ENCODE measurements at places on chromosomes 6 and 20. TPM values are rescaled to one million over a fixed set of nuclear protein-coding genes. Genes with fewer than 3 reads are reported as not detected.

DNA sequence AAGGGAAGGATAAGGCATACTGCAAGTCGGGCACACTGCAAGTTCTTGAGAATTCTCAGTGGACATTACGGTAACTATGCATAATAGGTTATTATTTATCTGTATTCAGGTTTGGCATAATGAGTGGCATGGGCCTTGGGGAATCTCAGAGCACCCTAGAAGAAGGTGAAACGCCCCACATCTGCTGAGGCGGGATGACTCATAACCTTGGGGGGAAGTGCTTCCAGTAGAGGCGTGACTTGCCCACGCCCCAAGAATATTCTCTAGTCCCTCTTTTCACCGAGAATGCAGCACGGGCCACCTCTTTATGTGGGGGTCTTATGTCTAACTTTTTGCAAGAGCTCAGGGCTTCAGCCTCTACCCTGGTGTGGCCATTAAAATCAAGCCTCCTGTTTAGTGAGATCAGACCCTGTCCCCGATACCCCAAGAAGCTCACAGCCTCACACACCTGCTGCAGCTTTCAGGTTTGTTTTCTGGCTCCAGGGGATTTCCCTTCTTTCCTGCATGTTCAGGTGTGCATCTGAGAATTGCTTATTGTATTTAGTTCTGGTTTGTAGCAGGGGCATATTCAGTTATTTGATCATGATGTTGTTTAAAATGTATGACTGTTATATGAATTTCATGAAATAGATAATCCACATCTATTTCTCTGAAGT lies 19.1 kb downstream of the ZFP64 start:
- no peak for DNase-seq

- no peak for DNase-seq
Measured at GRCh38 chr6:56062836-56063235, 184.5 kb downstream of the COL21A1 start.

GRCh38 chr20:16441546-16442164 lies 131.6 kb downstream of the KIF16B start:
- DNase-seq: no peak

DNA sequence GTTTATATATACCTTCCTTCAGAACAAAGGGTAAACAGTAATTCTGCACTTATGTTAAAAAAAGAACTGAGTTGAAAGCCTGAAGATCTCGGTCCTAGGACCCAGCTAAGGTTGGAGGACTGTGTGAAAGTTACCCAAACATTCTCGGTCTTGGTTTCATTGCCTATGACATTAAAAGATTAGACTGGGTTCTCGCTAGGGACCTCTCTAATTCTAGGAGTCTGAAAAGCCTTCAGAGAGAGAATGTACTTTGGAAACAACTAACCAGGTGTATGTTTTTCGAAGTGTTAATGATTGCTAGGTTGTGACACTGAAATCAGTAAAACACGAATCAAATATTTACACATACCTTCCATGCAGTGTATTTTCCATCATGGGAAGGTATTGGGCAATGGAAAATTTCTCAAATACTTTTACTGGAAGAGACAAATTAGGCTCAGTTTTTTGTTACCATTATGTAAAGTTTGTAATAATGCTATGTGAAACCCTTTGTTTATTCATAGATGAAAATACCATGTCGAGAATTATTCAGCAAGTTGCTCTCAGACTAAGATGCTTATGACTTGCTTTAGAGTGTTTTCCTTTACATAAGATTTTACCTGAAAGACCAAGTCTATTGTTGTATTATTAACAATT lies 113.7 kb upstream of the LOC128125822 start:
- no peak for DNase-seq

GRCh38 chr6:11341867-11342266 lies 109.4 kb upstream of the NEDD9 start:
- DNase-seq: no peak

DNA sequence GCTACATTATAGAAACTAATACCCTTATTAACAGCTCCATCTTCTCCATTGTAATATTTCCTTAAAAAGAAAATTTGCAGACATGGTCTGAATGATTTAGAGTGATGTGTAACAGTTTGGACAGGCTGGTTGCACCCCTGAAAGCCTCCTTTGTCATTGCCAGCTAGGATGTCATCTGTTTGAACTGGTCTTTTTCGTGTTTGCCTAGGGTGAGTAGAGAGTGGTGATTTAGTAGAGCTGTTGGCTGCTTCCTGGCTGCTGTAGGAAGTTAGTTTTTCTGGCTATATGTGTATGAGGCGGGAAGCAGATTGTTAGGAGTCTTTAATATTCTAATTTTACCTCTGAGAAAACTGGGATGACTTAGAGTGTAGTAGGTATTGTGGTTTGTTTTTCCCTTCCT lies 101.1 kb downstream of the ZFAND3 start:
- DNase-seq: no peak

GRCh38 chr6:52992980-52993920 lies 1.8 kb downstream of the GSTA4 start:
- no peak for DNase-seq

DNA sequence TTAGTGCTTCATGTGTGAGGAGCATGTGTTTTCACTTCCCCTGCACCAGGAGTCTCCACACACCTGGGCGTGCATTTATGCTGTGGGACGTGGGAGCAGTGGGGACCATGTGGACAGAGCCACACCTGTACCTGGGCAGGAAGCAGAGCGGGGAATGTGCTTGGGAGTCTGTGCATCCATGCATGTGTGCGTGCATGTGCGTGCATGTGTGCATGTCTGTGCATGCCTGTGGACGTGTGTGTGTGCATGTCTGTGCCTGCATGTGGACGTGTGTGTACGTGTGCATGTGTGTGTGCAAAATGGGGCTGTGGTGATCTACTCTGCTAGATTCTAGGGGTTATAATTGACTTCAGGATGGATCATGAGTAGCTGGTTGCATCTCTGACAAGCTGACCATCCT lies 224.0 kb upstream of the GMDS start:
- no peak for DNase-seq

- no peak for DNase-seq
Measured at GRCh38 chr6:88629838-88630494, 333.5 kb downstream of the RNGTT start.

DNA sequence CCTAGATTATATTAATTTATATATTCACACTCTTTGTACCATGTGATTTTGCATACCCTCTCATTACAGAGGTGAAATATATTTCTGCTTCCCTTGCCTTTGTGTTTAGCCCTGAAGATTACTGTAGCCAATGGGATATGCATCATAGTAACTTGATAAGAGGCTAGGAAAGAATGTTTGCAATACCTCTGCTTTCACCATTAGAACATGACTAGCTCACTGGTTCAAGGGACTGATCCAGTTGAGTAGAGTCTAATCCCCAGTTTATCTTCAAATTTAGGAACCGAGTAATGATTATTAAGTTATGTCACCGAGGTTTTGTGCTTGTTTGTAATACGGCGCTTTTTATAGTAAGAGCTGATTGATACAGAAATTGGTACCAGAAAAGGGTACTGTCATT lies 552.6 kb upstream of the GJE1 start:
- no peak for DNase-seq

DNA sequence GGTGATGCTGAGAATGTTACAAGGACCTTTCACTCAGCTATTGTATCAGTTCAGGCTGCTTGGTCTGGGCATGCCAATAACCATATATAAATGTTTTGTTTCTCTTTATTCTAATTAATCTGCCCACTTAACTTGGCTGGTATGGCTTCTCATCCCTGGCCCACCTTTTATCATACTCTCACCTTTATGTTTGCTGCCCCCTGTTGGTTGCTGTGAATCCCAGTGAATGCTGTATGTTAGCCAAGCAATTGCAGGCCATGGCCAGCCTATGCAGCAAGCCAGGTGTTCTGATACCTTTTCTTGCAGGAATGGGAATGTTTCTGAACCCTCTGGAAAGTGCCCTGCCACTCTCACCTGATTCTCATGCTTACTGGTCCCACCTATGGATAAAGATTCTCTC lies 54.6 kb downstream of the PCSK2 start:
- no peak for DNase-seq

- peak; percentile 97 for DNase-seq
Measured at GRCh38 chr6:100880853-100881706, at the start of gene ASCC3. ASCC3 (minus strand) TSS chr6:100881329; CDS start chr6:100867997, 13,332 bp downstream.

GRCh38 chr6:130851026-130851425 lies 23.8 kb downstream of the SMLR1 start:
- DNase-seq: no peak

DNA sequence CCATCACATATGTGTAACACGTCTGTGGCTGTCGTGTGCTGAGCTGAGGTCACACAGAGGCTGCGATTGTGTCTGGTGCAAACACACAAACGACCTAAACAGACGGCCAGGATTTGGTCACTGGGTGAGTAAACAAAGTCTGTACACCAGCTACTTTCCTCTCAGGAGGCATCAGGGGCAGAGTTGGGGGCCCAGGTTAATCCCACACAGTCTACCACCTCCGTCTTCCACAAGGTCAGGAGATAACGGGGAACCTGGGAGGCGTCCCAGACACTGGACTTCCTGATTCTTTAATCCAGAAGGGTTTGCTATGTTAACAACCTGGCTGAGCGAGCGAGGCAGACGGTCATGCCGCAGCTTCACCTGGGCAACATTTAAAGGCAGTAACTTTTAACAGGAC lies 1.5 kb downstream of the DACT2 start:
- DNase-seq: no peak

- no peak for DNase-seq
Measured at GRCh38 chr6:69663215-69663614, 133.6 kb downstream of the LMBRD1 start.

GRCh38 chr6:73076211-73076954 lies 148.9 kb downstream of the KHDC1L start:
- DNase-seq: no peak

DNA sequence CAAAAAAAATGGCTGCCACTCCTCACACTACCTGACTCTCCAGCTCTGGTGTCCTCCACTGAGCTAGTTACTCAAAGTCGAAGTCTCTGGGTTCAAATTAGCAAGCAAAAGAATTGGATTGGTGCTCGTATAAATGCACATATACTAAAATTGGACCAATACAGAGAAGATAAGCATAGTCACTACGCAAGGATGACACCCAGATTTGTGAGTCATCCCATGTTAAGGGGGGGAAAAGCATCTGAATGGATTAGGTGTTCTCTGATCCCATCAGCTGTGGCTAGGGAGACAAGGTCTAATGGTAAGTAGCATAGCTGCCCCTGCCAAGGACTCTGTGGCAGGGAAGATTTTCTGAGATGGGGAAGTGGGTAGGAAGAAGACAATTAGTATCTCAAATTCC lies 18.3 kb upstream of the AMD1 start:
- no peak for DNase-seq

DNA sequence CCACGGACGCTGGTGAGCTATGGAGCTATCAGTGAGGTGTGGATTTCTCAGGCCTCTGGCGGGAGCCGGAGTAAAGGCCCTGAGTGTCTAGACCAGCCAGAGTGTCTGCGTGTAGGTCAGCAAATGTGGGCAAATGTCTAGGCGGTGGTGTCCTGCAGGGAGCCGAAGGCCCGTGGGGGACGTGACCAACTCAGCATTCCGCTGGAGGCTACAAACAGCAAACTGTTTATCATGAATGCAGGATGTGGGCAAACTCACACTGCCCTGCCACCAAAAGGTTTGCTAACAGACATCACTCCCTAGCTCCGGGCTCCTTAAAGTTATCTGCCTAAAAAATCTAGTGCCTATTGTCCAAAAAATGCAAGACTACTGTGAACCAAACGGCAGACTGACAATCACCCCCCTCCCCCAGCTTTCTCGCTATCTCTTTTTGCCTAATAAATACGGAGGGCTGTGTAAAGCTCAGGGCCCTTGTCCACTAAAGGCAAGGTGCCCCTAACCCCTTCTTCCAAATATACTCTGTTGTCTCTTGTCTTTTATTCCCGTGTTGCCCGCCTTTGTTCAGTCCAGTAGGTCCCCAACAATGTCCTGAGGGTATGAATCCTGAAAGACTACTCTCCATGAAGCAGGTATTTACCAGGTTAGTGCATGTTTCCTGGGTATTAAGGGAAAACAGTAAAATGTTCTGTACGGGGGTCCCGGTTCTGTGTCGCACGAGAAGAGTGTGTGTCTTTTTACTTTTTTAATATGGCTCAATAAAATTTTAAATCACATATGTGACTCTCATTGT lies 29.0 kb upstream of the AFDN start:
- DNase-seq: no peak

DNA sequence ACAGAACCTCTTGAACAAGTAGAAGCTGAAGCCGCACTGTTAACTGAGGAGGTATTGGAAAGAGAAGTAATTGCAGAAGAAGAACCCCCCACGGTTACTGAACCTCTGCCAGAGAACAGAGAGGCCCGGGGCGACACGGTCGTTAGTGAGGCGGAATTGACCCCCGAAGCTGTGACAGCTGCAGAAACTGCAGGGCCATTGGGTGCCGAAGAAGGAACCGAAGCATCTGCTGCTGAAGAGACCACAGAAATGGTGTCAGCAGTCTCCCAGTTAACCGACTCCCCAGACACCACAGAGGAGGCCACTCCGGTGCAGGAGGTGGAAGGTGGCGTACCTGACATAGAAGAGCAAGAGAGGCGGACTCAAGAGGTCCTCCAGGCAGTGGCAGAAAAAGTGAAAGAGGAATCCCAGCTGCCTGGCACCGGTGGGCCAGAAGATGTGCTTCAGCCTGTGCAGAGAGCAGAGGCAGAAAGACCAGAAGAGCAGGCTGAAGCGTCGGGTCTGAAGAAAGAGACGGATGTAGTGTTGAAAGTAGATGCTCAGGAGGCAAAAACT lies 40.1 kb downstream of the ZBTB2 start:
- DNase-seq: no peak

DNA sequence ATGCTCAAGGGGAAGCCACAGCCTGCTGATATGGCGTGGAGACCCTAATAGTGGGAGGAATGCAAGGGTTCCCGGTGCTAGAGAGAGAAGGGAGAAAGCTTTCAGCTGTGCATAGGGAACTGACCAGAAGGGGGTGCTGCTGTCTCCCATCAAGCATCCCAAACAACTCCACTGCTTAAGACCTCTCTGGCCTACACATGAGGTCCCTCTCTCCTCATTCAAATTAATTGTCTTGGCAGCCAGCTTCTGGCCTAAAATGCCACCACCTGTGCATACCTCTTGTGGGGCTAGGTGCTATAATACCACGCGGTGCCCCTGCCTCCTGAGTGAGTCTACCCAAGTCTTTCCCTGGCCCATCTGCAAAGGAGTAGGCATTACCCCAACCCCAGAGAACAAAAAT lies 14.5 kb downstream of the ADISSP start:
- DNase-seq: no peak

GRCh38 chr20:11375966-11376365 lies 541.7 kb upstream of the BTBD3 start:
- no peak for DNase-seq

DNA sequence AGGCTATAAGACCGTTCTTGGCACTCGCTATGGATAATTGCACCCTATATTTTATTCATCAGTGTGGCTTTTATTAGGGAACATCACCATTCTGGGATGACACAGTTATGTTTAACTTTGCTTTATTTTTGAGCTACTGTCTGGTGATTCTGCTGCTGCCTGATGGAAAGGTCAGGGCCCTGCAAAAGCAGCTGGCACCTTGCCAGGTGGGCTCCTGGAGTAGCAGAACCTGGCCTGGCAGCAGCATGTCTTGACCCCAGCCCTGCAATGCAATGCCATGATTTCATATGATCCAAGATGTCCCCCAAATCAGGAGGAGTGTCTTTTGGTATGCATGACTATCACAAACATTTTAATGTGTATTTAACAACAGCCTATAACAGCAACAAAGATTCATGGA lies 228.4 kb upstream of the RSPO3 start:
- no peak for DNase-seq

GRCh38 chr6:170210026-170210390 lies 80.9 kb downstream of the DLL1 start:
- DNase-seq: no peak

Gene HFE
- 5.3 TPM for total RNA-seq

Gene OR2H1
- total RNA-seq: not detected

Gene MRPS18A
- total RNA-seq: 43.1 TPM

Gene DDRGK1
- total RNA-seq: 36.5 TPM

Gene GABRR1
- total RNA-seq: not detected

Gene SYTL3
- total RNA-seq: 10.8 TPM

Gene EDN1
- total RNA-seq: 2.9 TPM

Gene SRMS
- not detected for total RNA-seq

Data from Right ventricle myocardium inferior (tissue), 1 donor.